ENCODE measurements at places on chromosomes 1 and 21.

DNA sequence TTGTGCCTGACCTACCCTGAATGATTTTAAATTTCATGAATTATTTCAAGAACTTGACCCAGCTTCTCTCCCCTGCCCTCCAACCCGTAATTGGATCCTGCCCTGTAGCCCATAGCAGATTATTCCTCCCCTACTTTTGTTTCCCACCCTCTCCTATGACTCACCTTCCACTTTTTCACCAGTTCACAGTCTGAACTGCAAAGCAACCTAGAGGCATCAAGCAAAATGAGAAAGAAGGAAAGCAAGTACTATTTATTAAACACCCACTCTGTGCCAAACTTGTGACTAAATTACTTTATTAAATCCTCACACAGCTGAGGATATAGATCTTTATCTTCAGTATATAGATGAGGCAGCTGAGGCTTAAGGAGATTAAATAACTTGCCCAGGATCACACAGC, 20.7 kb upstream of the IKBKE start:
- no peak for DNase-seq

DNA sequence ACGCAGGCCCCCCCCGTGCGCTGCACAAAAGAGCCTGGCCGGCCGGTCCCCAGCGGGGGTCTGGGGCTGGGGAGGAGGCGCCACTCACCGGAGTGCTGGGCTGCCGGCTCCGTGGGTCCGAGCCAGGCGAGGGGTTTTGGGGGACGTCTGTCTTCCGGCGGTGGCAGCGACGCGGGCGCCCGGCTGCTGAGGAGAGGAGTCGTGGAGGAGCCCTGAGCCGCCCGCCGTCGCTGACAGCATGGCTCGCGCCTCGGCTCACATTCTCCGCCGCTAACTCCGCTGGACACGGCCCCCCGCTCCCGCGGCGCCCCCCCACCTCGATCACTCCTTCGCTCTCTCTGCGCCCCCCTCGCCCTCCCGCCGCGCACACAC, 649 bp downstream of the AHDC1 start:
- no peak for DNase-seq

GRCh38 chr1:53511933-53512806, 53.0 kb downstream of the DMRTB1 start:
- DNase-seq: no peak

GRCh38 chr1:35220976-35221375, 28.0 kb upstream of the SFPQ start:
- no peak for DNase-seq
